SHP77 (cell line): ENCODE measurements at places on chromosomes 16 and 17.

DNA sequence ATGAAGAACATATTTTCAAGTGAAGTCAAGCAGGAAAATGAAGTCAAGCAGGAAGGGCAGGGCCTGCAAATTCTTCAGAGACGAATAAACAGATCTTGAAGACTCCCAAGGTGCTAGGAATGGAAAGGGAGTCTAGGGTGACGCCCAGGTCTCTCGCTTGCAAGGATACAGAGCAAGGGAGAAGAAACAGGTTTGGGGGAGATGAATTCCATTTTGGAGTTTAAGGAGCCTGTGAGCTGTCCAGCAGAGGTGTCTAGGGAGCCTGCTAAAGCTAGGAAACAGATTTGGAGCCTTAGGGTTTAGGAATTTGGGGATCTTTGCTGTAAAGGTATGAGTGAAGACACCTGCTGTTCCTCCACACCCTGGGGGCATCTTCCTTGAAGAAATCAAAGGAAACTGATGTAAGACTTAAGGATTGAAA, 2.0 kb upstream of the UNKL start:
- no peak for DNase-seq

GRCh38 chr17:63337579-63337978, 108.5 kb downstream of the CYB561 start:
- DNase-seq = no peak

DNA sequence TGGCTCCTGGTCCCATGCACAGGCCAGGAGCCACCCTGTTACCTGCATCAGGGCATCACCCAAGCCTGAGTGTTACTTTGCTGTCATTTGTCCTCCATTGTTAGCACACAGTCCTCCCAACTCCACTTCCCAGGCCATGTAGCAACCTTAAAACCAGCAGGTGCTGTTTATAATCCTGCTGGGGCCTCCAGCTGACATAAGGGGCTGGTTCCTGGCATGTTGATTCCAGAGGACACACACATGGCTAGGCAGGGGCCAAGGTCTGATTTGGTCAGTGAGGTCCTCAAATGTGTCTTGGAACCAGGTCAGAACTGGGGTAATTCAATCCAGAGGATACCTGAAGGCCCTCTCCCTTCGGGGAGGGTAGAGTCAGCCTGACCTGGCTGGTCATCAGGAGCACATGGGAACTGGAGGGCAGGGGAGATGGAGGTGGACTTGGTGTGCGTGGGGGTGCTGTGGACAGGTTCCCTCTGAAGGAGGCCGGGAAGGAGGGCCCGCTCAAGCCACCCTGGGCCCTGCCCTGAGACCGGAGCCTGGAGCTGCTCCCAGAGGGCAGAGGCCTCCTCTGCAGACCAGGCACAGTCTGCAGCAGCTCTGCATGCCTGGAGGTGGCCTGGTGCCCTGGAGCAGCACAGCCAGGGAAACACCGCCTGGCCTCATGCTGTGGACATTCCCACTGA, 6.6 kb downstream of the ADORA2B start:
- no peak for DNase-seq

GRCh38 chr17:71521724-71522123, 599.1 kb upstream of the SOX9 start:
- no peak for DNase-seq

GRCh38 chr17:1882836-1883235, 53.0 kb downstream of the RPA1 start:
- peak; percentile 40 for DNase-seq

DNA sequence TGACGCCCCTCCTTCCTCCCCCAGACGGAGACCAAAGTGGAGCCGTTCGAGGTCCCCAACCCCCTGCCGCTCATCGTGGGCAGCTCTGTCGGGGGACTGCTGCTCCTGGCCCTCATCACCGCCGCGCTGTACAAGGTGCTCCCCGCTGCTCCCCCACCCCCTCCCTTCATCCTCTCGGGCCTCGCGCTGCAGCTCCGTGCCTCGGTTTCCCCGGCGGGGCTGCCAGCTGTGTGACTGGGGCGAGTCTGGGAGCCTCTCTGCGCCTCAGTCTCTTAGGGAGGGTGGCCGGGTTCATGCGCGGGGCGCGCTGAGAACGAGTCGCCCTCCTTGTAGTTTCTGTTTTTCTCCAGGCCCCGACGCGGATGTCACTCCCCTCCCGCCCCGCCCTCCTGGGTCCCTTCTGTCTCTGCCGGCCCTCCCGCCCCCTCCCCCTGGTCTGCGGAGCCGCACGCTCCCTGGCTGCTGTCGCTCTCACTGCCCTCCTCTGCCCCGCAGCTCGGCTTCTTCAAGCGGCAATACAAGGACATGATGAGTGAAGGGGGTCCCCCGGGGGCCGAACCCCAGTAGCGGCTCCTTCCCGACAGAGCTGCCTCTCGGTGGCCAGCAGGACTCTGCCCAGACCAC, 23.7 kb upstream of the ITGAX start:
- DNase-seq = no peak

DNA sequence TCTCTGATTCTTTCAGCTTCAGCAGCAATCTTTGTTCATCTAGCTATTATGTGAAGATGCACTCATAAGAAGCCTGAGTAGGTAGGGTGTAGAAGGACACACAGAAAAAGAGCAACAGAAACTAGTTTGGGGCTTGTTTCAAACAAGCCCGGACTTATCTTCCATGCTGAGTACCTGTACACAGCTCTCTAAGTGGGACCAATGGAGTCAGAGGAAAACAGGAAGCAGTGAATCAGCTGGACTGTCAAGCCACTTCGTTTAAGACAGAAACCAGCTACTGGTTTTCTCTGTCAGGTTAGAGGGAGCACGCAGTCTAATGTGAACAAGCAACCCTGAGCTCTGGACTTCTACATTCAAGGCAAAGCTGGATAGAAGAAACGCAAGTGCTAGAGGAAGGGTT, 16.0 kb downstream of the MAP2K6 start:
- DNase-seq = no peak

DNA sequence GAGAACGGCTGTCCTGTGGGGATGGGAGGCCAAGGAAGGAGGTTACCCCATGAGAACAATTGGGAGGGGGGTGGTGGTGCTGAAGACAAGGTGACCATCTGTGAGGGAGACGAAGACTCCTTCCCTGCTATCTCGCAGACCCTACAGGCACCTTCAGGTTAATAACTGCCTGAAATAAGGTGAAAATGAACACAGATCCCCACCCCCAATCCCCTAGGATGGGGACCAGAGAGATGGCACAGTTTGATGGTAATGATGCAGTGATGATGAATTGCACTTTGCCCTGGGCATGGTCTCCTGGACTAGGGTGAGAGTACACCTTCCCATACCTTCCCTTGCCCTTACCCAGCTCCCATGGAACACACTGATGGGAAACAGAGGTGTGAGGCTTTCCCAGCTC, 1.4 kb upstream of the NAE1 start:
- DNase-seq = no peak

GRCh38 chr17:74578979-74579378, 11.7 kb upstream of the CD300H start:
- no peak for DNase-seq

DNA sequence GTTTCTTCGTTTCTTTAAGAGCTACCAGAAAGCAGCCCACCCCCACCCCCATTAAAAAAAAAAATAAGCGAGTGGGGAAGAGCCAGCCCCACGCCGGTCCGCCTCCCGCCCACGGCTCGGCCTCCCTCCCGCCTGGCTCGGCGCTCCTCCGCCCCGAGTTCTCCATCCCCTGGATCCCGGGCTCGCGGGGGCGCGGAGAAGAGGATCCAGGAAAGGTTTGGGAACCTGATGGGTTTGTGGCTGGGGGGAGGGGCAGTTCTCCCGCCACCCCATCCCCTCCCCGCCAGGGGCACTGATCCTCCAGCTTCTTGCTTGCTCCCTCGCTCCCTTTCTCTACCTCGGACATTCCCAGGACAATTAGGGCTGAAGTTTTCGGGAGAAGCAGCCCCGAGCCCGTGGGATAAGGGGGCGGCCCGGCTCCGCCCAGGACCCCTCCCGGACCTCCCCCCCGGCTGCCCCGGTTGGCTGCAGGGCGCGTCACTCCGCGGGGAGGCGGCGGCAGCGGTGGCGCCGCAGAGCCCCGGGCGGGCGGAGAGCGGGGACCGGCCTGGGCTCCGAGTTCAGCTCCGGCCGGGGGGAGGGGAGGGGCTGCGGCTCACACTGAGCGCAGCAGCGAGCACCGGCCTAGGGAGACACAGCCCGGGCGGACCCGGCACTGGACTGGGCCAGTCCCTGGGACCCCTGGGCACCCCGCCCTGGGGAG, 1.0 kb upstream of the SALL1 start:
- DNase-seq = no peak

GRCh38 chr17:66427134-66427533, 124.7 kb downstream of the PRKCA start:
- no peak for DNase-seq

DNA sequence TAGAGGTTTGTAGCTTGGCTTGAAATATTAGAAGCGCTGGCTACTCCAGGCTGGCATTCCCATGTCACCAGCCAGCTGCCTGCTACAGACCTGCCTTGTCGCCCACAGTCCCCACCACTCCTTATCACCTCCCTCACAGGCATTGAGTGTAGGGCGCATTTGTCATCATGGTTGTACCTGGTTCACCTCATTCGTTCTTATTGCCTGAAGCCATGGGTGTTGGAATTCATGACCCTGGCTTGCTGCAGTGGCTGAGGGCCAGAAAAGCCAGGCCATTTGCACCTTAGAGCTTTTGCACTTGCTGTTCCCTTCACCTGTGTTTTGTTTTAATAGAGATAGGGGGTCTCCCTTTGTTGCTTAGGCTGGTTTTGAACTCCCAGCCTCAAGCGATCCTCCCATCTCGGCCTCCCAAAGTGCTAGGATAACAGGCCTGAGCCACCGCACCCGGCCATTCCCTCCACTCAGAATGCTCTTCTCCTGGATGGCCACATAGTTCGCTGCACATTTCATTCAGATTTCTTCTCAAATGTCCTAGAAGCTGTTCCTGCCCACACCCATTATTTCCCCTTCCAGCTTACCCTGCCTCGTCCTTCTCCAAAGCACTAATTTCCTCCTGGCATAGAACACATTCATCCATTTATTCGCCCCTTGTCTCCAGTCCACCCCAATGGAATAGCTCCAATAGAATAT, 97.6 kb downstream of the C16orf78 start:
- DNase-seq = no peak

DNA sequence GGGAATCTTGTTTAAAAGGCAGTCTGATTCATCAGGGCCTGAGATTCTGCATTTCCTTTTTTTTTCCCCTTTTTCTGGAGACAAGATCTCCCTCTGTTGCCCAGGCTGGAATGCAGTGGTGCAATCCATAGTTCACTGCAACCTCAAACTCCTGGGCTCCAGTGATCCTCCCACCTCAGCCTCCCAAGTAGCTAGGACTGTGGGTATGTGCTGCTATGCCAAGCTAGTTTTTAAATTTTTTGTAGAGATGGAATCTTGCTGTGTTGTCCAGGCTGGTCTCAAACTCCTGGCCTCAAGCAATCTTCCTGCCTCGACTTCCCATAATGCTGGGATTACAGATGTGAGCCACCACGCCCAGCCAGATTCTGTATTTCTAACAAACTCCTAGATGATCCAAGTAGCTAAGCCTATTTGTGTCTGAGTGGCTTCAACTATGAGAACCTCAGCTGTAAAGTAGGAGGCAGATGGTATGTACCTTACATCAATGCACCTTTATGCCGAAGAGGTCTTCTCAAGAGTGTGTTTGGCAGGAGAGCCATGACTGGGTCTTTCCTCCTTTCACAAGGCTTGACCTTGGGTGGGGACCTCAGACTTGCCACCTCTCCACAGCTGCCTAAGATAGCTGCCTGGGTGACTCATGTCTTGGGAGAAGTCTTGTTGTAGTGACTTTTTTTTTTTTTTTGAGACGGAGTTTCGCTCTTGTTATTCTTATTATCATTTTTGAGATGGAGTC, 10.9 kb downstream of the LDAF1 start:
- no peak for DNase-seq

- DNase-seq = no peak
These were observed 8.3 kb downstream of the PRSS8 start for GRCh38 chr16:31127182-31127581.

GRCh38 chr17:63701456-63701820, 1.5 kb upstream of the LIMD2 start:
- no peak for DNase-seq

DNA sequence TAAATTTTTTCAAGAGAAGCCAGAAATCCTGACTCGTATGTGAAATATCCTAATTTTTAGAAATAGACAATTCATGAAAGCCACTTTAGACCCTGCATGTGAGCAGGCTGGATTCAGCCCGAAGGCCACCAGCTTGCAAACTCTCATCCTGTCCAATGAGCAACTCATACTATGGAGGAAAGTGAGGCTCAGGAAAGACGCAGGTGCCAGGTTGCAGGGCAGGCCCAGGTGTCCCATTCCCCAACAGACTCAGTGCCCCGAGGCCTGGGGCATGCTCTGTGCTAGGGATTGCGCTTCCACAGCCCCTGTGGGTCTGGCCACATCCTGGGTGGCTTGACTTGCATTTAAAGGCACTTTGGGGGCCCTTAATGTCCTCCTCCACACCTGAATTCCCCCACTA, 16.7 kb upstream of the RASD1 start:
- DNase-seq = no peak

DNA sequence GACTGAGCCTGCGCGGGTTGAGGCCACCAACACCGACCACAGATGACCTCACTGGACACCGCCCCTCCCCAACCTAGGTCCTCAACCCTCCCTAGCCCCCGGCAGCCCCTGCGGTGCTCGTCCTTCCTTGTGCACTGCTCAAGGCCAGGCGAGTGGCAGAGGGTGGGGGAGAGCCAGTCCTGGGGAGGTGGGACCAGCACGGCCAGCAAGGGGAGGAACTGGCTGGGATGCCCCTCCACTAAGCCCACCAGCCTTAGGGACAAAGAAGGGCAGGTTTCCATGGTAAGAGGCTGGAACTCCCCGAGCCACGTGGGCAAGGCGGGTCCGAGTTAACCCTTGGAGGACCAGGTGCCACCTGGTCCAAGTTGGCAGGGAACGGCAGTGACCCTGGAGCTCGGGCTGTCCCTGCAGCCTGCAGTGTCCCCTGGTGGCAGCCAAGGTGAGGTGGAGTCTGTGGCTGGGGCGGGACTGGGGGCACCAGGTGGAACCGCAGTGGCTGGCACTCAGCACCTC, 9.2 kb downstream of the FSCN2 start:
- DNase-seq = peak; percentile 84

DNA sequence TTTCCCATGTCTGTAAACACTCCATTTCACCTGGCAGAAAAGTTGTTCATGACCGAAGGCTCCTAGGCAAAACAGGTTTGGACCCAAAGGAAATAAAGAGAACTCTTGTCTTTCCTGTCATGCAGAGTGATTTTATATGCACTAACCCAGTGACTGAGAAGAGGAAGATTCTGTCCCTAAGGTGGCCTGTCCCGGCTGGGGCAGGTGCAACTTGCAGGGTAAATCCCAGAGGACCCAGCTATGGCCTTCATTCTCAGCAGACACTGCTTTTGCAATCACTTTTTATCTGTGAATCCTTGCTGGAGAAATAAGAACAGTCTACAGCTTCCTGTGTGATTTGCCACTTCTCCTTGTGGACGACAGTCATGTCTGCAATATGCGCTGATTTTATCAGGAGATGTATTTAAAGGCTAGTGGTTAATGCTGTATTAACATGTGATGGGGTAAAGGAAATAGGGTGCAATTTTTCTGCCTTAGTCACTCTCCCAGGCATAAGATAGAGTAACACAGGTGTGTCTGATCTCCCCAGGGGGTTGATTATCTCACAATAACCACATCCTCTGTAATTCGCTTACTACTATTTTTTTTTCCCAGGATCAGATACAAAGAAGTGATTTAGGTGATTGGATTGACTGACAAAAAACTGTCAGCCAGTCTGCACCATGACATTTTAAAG, 696.8 kb upstream of the SOX9 start:
- DNase-seq = no peak
